ENCODE measurements at places on chromosomes 2 and 18.
A peak's percentile ranks its signal among the peaks of the same experiment; 100 is the strongest.

DNA sequence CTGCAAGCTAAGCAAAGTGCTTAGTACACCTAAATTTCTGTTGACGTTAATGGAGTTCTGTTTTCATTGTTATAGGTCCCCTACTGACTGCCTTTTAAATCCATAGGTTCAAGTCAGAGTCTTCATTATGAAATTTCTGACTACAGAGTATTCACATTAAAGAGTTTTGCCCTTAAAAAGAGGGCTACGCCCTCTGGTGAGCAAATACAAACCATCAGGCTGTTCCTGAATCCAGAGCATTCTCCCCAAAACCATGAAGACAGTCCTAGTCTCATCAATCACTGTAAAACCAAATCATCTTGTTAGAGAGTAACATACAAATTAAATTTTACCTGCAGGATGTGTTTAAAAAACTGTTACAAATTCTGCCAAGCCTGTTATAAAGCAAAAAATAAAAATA lies 1091.7 kb downstream of the TDRD15 start:
- no peak for DNase-seq

GRCh38 chr18:7174344-7175095 lies 56.4 kb upstream of the LRRC30 start:
- DNase-seq = no peak

GRCh38 chr2:230224458-230224857 lies 1.1 kb upstream of the SP140 start:
- no peak for DNase-seq

DNA sequence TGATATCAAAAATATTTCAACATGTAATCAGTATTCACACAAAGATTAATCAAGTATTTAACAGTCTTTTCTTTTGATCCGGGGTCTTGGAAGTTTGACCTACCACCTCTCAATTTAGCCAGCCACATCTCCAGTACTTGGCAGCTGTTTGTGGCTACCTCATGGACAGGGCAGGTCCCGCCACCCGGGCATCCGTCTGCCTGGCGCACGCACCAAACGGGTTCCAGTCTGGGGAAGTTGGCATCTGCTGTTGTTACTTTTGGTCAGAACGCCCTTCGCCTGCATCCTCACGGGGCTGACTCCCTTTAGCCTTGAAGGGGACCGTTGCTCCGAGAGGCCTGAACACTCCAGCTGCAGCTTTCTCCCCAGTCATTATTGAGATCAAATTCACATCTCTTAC lies 81.7 kb downstream of the NEDD4L start:
- DNase-seq = no peak

GRCh38 chr2:86226636-86227520 lies 27.6 kb downstream of the MRPL35 start:
- no peak for DNase-seq

DNA sequence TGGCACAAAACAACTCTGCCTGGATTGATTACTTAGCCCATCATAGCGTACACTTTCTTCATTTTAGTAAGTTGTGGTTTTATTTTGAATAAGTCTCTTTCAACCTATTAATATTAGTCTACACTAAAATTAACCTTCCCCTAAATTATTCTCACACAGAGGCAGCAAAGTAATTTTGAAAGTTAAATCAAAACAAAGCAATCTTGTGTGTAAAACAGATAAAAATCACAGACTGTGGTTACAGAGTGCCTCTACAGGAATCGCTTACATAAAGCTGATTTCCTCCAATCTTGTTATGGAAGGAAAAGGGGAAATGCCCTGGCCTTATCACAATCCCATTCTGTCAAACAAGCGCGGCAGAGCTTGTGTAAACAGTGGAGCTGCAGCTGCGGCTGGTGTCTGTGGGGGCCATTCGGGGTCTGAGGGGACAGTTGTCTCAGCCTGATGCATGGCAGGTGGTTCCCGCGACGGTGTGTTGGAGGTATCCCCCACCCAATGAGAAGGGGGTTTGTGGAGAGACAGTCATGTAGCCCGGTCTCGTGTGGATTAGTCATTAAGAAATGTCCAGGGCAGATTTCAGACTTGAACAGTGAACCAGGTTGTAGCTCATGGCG lies 42.1 kb downstream of the BCL2L11 start:
- peak; percentile 51 for DNase-seq

DNA sequence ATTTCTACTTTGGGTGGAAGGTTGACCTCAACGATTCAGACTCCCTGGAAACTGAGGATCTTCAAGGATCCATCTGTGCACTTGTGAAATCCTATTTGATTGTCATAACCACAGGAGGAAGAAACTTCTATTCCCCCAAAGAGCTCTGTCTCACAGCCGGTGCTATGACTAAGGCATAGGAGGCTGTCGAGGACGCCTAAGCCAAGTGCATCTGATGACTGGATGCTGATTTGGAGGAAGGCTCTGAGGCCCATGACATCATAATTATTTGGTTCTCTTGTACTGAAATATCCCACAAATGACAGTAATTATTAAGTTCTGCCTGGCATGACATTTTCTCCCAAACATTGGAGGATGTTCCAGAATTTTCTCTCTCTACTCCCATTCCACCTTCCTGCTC lies 13.8 kb upstream of the KCNF1 start:
- no peak for DNase-seq

GRCh38 chr2:4085186-4085585 lies 381.8 kb downstream of the DCDC2C start:
- no peak for DNase-seq

DNA sequence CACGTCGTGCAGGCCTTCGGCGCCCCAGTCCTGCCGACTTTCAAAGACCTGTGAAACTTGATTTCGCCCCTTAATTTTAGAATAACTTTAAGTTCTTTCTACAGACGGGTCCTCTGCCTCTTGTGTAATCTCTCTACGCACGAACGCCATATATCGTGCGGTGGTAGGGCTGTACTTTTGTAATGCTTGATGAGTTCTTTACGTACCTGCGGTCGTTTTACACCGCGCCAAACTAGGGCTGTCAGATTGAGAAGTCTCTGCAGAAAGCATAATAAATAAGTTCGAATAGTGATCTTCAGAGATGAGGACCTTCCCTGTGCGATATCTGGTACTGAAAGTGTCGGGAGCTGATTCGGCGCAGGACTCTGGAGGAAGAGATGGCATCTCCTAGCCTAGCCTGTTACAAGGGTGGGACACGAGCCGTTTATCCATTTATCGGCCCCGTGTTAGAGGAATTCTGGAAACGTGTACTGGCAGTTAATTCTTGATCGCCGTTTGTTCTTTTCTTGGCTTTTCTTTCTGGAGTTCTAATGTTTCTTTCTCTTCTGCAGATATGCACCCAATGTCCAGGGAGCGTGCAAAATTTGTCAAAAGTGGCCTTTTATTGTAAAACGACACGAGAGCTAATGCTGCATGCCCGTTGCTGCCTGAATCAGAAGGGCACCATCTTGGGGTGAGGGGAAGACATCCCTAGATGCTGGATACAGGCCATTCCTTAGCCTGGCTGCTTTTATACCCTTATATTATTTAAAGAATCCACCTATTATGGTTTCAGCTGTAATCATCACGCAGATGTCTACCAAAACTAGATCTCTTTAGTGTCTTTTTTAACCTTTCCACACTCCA lies 781 bp upstream of the SLC5A6 start:
- peak; percentile 43 for DNase-seq

- DNase-seq = no peak
These were observed 15.5 kb downstream of the GEMIN6 start for GRCh38 chr2:38793511-38793910.

DNA sequence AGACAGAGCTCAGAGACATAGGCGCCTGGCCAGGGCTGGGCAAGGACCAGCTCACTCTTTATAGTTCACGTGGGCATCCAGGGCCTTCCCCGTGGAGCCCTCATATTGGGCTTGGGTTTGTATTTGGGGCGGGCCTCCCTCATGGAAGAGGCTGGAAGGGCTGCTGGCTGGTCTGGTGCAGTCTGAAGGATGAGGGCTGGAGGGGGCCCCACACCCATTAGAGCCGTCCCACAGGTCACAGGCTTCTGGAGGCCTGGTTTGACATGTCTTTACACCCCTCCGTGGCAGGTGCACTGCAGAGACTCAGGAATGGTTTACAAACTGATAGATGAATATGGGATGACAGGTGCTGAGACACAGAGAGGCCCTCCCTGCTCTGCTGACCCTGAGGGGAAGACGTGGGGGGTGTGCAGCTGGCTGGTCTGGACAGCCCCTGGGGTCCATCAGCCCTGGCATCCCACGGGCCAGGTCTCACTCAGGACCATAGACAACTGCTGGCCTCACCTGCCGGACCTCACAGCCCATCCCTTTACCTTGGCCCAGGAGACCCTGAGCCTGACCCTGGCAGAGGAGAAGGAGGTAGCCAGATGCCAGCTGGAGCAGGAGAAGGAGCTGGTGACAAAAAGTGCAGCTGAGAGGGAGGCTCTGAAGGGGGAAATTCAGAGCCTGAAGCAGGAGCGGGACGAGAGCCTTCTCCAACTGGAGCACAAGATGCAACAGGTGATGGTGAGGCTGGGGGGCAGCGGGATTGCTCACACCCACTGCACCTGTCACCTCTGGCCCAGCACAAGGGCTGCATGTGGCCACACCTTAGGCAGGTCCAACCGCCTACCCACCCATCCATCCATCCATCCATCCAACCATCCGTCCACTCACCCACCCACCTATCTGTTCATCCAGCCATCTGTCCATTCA lies 43.9 kb downstream of the CROCC2 start:
- DNase-seq = no peak

DNA sequence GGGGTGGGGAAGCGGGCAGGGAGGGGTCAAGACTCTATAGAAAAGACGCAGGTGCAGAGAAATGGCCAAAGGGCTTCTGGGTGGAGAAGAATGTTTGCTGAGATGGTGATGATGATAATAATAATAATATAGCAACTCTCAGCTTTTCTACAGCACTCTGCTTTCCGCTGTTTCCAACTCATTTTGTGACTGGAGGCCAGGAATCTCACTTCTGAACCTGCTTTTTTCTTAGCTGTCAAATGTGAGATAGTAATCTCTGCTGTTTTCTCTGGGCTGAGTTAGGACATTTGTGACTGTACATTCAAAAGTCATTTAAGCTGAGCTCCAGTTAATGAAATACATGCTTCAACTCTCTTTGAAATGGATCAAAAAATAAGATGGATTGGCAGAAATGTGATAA lies 58.4 kb downstream of the TNS1 start:
- DNase-seq = no peak

- no peak for DNase-seq
These were observed 22.4 kb downstream of the LHCGR start for GRCh38 chr2:48733067-48733503.

GRCh38 chr2:228771774-228772173 lies 499.3 kb downstream of the PID1 start:
- no peak for DNase-seq

DNA sequence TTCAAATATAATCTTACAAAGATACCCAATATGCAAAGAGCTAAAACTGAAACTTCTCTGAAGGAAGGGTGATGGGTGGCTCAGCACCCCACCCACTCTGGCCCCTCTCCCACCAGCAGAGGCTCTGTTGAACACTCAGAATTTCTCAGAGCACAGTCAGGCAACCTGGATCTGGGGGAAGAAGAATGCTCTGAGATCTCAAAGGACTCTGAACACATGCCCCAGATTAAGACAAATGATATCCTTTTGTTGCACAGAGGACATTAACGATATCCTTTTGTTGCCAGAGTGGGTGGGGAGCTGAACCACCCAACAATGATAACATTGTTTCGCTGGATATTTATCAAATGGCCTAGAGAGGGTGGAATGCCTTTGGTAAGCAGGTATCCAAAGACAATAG lies 104.8 kb downstream of the LBH start:
- no peak for DNase-seq

Measured in HuH-7 (cell line).